Myometrial cell (primary cell): ENCODE measurements at places on chromosomes 7 and 10. TPM values are rescaled to one million over a fixed set of nuclear protein-coding genes. Genes with fewer than 3 reads are reported as not detected.

SLC18A3 gene
- not detected in 2 replicates for total RNA-seq

LIPJ gene
- total RNA-seq, result under 0.01 TPM in 1 of 2 replicates, not detected in the other

EN2 gene
- not detected in 2 replicates for total RNA-seq

CACNB2 gene
- total RNA-seq, result 0.35 TPM in 1 of 2 replicates, not detected in the other

STAG3 gene
- 0.29 and 0.35 TPM in 2 replicates for total RNA-seq

FAM180A gene
- 1.7 and 5.1 TPM in 2 replicates for total RNA-seq

SPDYE5 gene
- not detected in 2 replicates for total RNA-seq

SORCS3 gene
- total RNA-seq, result not detected in 2 replicates

RNF148 gene
- total RNA-seq, result not detected in 2 replicates

TMUB1 gene
- 51.6 and 67.5 TPM in 2 replicates for total RNA-seq

IFIT3 gene
- 21.1 and 21.6 TPM in 2 replicates for total RNA-seq

PRTFDC1 gene
- total RNA-seq, result 15.3 and 22.9 TPM in 2 replicates

SRRM3 gene
- total RNA-seq, result 4.6 and 5.0 TPM in 2 replicates

C10orf62 gene
- total RNA-seq, result not detected in 2 replicates

PTN gene
- 15.3 and 19.1 TPM in 2 replicates for total RNA-seq

PDSS1 gene
- 8.5 and 14.4 TPM in 2 replicates for total RNA-seq

SLIT1 gene
- total RNA-seq, result not detected in 2 replicates

SPDYE9 gene
- total RNA-seq, result not detected in 2 replicates

CTTNBP2 gene
- 0.18 TPM in 1 of 2 replicates, not detected in the other for total RNA-seq

POU6F2 gene
- total RNA-seq, result not detected in 2 replicates

PNLIP gene
- not detected in 2 replicates for total RNA-seq

LIPN gene
- total RNA-seq, result not detected in 2 replicates

MLXIPL gene
- total RNA-seq, result not detected in 2 replicates

CFAP46 gene
- 0.53 and 0.86 TPM in 2 replicates for total RNA-seq

LAMB4 gene
- under 0.01 TPM in 2 replicates for total RNA-seq

STOX1 gene
- total RNA-seq, result not detected in 2 replicates

MEIG1 gene
- total RNA-seq, result not detected in 2 replicates

PLEKHS1 gene
- not detected in 2 replicates for total RNA-seq

GPC2 gene
- total RNA-seq, result 0.18 and 0.29 TPM in 2 replicates

NPC1L1 gene
- total RNA-seq, result not detected in 2 replicates

FOXI2 gene
- not detected in 2 replicates for total RNA-seq

INTS1 gene
- 74.3 and 75.2 TPM in 2 replicates for total RNA-seq

CPEB3 gene
- 0.29 and 0.53 TPM in 2 replicates for total RNA-seq

SPDYE17 gene
- not detected in 2 replicates for total RNA-seq
